ENCODE measurements at places on chromosomes 16 and 17. TPM values are rescaled to one million over a fixed set of nuclear protein-coding genes. Genes with fewer than 3 reads are reported as not detected.

The KRTAP9-3 gene
- not detected for polyA plus RNA-seq

- no peak for DNase-seq
Observed at GRCh38 chr17:79985943-79986391, 49.7 kb downstream of the TBC1D16 start.

DNA sequence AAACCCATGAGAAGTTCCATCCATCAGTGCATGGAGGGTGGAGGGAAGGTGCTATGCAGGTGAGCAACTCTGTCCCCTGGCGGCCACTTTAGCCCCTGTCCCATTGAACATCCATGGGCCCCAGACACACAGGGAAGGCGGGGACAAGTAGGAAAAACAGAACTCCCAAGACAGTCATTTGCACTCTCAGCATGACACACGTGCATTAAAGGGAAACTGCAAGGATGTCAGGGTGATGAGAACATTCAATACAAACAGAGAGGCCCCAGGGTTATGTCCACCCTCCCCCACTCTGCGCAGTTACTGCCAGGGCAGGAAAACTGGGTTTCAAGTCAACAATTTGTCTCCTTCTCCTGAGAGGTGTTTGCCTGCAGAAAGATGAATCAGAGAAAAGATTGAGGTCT lies 44.0 kb upstream of the AKTIP start:
- no peak for DNase-seq

- DNase-seq = no peak
Observed at GRCh38 chr17:76179496-76180467, 38.7 kb upstream of the FOXJ1 start.

Data from forelimb muscle (tissue), 1 donor.